NCI-H524 (cell line): ENCODE measurements at places on chromosomes 12 and 14.

GRCh38 chr12:91506452-91506851, 323.8 kb upstream of the DCN start:
- no peak for DNase-seq

DNA sequence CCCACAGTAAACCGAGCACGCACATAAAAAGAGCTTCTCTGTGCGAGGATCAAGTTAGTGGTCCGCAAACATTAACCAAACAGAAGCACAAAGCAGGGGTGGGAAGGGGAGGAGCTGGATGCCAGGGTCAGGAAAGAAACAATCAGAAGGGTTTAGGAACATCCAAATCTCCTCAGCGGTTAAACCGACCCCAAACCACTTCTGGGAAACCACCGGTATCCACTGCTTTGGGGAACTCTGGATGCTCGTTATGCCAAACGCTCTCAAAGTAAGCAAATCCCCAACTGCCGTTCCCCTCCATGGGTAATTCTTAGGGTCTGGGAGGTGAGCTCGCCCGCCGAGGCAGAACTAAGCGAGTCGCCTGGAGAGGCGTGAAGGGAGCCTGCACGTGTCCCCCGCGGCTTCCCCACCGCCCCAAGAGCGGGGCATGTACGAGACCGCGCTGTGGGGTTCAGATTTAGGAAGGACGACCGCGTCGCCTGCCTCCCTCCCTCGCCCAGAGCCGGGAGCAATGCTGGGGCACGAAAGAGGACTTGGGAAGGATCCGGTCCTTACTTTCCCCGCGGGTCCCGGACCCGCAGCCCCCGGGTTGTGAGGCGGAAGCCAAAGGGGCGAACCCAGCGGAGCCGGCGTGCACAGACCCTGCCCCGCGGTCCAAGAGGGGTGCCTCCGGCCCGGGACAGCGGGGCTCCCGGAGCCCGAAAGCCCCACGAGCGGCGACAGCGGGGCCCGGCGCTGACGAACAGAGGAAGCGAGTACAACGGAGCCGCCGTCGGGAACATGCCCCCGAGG, 711 bp downstream of the SBNO1 start:
- no peak for DNase-seq

- no peak for DNase-seq
Measured at GRCh38 chr14:22210026-22210425, 379.0 kb downstream of the DAD1 start.

- DNase-seq = peak; percentile 84
Measured at GRCh38 chr12:105235732-105236476, at the start of gene APPL2. TSS of gene APPL2 (minus strand) at chr12:105236174. CDS start at chr12:105236012, 162 bp downstream.

DNA sequence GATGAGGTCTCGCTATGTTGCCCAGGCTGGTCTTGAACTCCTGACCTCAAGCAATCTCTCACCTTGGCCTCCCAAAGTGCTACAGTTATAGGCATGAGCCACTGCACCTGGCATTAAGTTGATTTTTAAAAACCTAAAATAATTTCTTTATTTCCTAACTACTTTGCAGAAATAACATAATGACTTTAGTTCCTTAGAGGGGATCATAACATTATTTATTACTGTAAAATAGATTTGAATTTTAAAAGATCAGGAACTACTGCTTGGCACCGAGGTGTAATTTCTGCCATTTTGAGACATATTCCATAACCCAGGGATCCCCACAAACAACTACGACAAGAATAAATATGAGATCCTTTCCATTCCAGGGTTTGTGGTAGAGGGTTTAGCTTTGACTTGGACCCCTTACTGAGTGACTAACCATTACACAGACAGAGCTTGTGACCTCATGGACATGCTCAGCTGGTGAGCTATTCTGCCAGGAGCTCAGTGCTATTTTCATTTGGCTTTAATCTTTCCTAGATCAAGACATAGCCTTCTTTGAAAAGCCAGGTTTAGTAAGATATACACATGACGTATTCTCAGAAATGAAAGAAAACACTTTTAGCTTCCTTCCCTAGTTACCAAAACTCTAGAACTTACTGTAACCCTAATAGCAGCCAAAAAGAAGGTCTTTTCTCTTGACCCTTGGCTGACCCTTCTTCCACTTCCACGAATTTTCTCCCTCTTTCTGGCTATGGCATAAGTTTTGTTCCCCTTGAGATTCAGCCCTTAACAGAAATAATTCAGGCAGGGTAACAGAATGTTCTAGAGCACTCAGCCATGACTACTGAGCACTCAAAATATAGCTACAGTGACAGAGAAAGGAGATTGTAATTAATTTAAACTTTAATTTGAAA, 75.1 kb upstream of the NUDT4 start:
- DNase-seq = no peak

DNA sequence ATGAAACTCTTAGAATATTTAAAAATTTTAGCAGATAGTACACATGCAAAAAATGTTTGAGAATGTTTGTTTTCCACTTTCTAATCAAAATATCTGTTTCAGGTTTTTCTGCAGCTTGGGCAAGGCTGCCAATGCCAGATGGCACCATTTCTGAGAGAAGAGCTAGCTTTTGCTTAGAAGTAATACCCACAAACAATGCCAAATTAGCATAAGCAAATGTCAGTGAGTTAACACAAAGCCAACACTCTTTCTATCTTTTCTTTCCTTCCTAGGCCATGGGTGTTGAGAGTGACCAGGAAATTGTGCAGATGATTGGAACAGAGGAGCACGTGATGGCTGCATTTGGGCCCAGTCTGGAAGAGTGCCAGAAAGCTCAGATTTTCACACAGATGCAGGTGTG, 35.2 kb downstream of the POLR3B start:
- DNase-seq = no peak

GRCh38 chr14:20970647-20970982, 15.3 kb downstream of the RNASE2 start:
- no peak for DNase-seq

DNA sequence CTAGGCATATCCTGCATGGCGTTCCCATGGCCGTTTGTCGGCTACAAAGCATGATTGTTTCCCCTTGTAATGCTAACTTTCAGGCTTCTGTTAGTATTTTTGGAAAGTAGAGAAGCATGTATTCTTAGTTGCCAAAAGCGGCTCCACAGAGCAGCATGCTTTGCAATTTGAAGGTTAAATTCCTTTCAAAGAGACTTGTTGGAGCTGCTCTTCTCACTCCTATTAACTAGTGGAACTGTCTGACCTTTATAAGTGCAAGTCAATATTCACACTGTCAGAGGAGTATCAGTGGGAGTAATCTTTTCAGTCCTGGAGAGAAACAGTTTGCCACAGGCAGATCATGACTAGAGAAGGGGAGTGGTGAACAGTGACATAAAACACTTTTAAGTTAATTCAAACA, 656.1 kb upstream of the NOVA1 start:
- DNase-seq = no peak

DNA sequence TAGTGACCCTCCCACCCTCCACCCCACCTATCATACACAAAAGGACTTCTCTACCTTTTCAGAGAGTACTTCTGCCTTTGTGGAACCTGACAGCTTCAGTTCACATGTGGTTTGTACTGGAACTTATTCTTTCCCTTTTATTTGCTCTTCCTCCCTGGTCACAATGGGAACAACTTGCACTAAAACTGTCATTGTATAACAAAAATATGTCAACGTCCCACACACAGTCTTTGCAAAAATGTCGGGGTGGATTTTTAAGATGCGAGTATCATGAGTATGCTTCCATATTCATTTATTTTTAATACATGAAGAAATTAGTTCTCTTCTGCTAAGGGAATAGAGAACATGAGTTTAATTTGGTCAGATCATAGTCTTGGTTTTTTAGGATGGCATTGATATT, 45.6 kb upstream of the NELL2 start:
- no peak for DNase-seq

- DNase-seq = no peak
Measured at GRCh38 chr14:103728721-103729120, 13.1 kb downstream of the ZFYVE21 start.

DNA sequence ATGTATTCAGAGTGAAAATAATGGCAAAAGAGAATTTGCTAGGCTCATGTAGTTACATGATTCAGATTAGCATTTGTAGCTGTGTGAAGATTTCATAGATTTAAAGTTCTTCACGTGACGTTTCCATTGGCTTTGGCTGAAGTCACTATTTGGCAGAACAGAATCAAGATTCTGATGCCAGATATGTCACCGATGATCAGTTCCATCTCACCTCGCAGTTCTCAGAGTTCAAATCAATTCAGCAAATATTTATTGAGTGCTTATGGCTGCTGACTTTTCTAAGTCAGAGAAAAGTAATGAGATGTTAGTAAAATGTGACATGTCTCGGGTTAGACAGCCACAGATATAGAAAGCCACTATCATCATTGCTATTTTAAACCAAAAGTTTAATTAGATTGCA, 28.4 kb downstream of the ALX1 start:
- no peak for DNase-seq

- DNase-seq = no peak
Measured at GRCh38 chr14:50964683-50965390, 20.6 kb upstream of the PYGL start.

- DNase-seq = no peak
Measured at GRCh38 chr12:79982086-79983062, 47.5 kb upstream of the PPP1R12A start.

DNA sequence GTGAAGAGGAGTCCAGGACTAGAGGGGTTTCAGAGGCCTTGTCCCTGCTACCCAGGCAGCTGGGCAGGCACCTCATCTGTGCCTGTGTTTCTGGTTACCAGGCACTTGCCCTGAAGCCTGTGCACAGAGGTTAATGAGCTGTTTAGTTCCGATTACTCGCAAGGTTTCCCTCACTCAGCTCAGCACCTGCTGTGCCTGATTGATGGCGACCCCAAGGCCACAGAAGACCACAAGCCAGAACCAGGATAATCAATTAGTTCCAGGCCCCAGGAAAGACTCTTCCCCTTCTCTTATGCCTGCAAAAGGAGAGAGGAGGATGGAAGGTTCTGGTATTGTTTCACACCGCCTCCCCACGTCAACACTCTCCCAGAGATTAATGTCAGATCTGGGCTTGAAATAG, 88.8 kb upstream of the NOS1 start:
- no peak for DNase-seq
